ENCODE measurements at places on chromosomes 4 and X.

DNA sequence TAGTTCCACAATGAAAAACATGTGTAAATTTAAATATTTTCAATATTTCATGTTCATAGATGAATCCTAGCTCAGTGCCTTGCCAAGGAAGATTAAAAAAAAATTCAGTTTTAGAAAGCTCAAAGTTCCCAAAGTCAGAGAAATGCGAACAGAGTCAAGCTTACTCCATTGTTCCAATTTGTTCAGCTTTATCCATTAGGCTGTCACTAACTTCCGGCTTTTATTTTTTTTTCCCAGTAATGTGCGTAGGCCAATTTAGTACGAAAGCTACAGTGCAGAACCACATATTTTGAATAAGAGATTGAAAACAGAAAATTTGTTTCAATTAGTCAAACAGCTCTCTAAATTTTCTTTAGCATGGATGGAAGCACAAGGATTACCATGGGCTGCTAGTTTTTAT, 23.1 kb upstream of the KLHL2 start:
- DNase-seq: no peak

- no peak for DNase-seq
Observed at GRCh38 chrX:153190381-153190780, 11.3 kb downstream of the MAGEA1 start.

- no peak for DNase-seq
Observed at GRCh38 chr4:176635372-176636261, 157.1 kb downstream of the VEGFC start.

DNA sequence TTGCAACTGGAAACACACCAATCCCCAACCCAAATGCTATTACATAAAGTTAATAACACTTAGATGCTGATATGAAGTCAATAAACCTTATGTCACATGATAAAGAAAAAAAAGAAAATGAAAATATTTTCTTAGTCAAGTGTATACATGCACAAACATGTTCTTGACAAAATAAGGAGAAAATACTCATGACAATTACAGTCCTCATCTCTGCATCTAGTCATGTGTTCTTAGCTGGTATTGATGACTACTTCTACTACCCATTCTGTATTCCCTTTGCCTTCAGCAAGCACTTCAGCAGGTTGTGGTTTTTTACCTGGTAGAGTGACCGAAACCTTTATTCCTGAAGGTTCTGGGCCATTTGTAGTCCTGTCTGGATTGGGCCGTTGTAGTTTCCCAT, 24.9 kb downstream of the CXCL8 start:
- no peak for DNase-seq

DNA sequence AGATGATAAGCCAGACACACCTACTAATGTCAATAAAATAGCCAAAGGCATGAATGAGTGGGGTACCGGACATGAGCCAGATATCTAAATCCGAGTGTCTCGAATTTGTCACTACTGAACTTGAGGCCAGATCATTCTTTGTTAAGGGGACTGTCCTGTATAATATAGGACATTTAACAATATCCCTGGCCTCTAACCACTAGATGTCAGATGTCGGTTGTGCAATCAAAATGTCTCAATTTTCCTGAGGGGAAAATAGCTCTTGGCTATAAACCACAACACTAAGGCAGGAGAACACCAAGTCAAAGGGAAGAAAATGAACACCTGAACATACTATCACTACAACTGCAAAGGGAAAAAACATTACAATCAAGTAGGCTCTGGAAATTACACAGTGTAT, 154.5 kb downstream of the GPM6A start:
- DNase-seq: no peak

Data from stimulated activated CD8-positive, alpha-beta memory T cell treated with anti-CD3 and anti-CD28 coated beads, Interleukin-2, amount 100 ng/mL, for 48 hours (primary cell).